ENCODE measurements at places on chromosomes 6 and 20. TPM values are rescaled to one million over a fixed set of nuclear protein-coding genes. Genes with fewer than 3 reads are reported as not detected.
A peak's percentile ranks its signal among the peaks of the same experiment; 100 is the strongest.

ADAM33 gene
- not detected for total RNA-seq

DNA sequence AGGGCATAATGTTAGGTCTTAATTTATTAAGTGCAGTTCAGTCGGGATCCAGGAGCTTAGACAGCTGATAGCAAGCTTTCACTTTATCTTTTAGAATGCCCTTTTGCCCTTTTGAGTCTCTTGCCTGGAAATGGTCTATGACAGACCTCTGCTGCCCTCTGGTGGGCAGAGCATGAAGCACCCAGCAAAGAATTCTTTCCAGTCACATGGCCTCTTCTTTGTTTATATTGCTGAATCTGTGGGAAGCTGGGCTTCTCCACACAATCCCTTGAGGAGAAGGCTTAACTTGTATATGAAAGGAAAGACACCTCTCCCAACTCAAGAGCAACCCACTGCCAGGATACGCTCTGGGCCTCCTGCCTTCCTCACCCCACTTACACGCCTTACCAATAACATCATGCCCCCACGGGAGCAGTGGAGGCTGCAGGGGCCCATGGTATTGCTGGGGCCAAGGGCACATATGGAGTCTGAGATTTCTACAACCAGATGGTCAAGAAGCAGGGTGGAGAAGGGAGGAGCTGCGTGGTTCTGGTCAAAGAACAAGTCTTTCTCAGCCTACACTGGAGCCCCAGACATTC is 20.4 kb downstream of the WFDC3 start:
- DNase-seq, result peak; percentile 90

SLC17A9 gene
- 15.9 TPM for total RNA-seq

DNA sequence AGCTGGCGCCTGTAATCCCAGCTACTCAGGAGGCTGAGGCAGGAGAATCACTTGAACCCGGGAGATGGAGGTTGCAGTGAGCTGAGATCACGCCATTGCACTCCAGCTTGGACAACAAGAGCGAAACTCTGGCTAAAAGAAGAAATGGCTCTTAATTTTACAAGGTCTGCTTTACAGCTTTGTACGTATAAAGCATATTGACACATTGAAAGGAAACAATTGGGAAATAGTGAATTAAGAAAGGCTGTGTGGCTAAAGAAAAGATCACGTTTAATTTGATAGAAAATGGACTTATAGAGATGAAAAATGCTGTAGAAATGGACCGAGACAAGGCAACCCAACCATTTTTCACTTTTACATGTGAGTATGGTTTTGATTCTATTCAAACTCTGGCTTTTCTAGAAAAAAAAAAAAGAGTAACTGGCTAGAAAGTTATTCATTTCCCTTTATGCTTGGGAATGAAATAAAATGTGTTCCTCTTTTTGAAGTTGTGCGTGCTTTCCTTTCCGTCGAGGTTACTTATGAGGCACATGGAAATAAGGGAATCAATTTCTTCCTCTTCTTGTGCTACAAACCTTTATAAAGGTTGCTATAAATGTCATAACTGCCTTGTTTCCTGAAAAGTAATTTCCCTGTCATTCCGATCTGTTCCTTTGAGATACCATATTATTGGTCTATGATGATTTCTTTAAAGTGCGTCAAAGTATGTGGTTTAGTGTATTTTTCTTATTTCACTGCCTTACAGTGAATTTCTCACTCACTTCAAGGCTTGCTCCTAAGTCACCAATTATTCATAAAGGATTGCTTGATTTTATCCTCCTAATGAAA is 29.4 kb downstream of the PFDN4 start:
- DNase-seq, result no peak

FOXC1 gene
- total RNA-seq, result not detected

DNA sequence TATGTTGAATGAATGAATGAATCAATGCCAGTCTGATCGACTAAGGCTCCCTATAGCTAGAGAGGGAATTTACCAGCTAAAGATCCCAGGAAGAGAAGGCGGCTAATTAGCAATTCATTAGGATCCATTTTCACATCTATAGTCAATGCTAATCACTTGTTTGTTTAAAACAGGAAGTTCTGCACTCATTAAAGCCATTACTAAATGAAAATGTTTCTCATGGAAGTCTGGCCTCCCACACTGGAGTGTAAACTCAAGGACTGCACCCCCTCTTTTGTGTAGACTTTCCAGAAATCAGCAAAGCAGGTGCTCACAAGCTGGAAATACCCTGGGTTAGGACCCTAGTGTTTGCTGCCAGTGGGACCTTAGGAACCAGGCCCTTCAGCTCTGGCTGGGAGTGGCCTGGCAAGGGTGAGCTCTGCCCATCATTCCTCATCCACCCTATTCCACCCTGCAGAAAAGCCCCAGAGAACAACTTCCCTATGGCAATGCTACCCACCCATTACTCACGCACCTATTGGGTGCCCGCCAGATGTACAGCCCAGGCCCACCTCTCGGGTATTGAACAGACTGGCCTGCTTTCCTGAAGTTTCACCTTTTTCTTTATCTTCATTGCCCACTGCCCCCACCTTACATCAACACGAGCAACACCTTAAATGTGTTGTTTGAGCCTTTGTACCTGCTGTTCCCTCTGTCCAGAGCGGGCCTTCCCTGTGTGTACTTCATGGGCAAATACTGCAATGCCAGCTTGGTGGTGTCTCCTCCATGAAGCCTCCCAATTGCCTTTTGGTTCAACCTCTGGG is 60.8 kb downstream of the TTI1 start:
- no peak for DNase-seq

DNA sequence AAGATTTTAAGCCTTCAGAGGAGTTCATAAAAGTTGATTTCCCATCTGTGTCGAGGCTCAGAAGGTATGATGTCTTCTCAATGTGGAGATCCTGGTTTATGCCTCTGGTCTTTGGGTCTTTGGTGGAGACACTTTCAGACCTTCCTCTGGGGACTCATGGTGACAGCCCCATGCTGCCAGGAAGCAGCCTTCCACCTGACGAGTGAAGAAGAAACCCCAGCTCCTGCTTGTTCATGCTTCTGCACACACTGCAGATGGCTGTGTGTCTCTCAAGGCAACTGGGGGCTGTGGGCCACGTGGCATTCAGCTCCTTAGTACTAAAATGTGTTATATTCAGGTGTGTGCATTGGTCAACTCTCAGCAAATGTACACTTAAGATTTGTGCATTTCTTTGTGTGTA is 4.9 kb upstream of the SCP2D1 start:
- no peak for DNase-seq
